ENCODE measurements at places on chromosomes 3 and 15.
A peak's percentile ranks its signal among the peaks of the same experiment; 100 is the strongest.

- no peak for DNase-seq
Measured at GRCh38 chr15:57150066-57150865, 226.0 kb upstream of the CGNL1 start.

GRCh38 chr15:90836296-90836871 lies 32.0 kb upstream of the FURIN start:
- DNase-seq = peak; percentile 48

DNA sequence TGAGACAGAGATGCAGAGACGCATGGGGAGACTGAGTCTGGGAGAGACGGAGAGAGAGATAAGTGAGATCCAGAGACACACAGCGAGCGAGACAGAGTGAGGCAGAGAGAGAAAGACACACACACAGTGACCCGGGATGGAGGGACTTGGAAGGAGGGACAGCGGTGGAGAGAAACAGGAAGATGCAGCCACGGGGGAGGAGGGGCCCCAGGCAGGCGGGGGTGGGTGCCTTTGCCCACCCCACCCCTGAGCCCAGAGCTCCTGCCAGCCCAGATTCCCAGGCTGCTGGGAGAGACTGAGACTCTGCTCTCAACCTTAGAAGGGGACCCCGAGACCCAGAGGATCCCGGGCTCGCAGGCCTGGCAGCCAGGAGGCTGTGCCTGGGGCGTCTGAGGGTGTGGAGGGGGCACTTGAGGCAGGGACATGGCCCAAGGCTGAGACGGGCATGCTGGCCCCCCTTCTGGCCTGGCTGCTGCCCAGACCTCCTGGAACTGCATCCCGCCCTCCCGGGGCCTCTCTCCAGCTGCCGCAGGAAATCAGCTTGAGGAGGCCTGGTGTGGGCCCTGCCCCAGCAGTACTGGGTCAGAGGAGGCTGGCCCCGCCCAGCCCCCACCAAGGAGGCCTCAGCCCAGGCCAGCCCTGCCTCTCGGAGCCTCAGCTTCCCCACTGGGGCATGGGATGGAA lies 18.1 kb downstream of the H1-8 start:
- peak; percentile 91 for DNase-seq

GRCh38 chr3:69562020-69562419 lies 176.1 kb upstream of the FRMD4B start:
- DNase-seq = no peak

DNA sequence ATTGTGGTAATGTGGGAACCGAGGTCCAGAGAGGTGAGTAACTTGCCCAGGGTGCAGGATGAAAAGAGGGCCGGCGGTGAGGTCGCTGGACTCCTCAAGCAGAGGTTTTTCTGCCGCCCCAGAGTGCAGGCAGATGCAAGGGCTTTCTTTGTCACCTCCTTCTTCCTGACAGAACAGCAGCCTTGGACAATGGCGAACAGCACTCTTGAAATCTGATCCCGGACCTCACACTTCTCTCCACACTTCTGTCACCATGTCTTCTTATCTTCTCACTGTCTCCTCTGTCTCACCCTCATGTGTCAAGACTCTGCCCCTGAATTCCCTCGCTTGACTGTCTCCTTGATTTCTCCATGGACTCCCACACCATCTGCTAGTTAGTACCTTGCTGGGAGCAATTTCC lies 15.4 kb upstream of the VPS8 start:
- no peak for DNase-seq

DNA sequence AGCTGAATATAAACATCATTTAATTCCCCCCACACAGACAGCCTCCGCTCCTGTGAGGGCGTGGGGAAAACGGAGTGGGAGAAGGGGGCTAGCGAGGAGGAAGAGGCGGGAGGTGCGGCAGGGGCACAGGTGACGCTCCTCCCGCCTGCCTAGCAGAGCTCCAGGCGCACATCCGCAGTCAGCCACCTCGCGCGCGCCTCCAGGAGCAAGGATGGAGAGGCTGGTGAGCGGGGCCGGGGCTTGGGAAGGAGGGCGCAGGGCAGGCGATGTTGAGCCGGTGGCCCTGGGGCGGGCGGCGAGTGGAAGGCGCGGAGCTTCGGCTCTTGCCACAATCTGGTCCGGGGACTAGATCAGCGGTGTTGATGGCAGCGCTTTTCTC lies at the start of gene CD200:
Gene CD200, plus strand, starts transcription at position 155 of the 379 bp plus-strand sequence. Its CDS starts 57 bp downstream, at position 212.
- DNase-seq = peak; percentile 17

DNA sequence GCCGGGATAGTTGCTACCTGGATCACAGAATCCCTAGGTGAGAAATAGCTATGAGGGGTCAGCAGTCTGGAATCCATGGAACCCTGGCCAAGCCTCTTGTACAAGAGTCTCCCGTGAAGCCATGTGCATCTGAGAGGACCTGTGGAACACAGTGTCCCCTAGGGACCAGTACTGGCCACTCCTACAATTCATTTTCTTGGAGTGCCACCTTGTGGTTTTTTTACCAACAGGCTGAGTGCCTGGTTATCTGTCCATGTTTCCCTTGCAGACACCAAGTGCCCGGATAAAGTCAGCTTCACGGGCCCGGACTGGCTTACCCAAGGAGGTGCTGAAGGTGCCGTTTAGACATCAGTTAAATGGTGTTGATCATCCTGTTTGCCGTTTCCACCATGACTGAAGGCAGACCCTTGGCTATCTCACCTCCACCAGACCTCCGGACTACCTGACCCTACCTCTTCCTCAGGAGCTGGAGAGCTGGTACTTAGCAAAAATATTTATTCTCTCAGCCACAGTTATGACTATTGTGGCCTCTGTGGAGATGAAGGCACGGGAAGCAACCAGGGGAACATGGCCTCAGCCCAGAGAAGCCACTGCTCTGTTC lies 93.9 kb downstream of the RBPMS2 start:
- DNase-seq = peak; percentile 58

DNA sequence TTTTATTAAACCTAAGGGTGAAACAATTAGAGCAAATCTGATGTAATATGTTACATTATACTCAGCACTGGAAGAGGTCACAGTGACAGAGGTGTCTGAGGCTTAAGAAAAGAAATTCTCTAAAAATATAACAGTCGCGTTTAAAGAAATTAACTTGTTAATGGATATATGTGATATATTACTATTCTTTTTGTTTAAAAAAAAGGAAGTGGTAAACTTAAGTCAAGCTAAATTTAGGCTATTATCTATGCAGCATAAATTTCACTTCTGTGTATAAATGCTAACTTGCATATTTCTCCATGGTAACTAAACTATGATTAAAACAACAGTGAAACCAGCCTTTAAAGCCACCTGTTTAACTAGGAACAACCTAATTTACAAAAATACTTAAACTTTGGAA lies 191.3 kb downstream of the FOXP1 start:
- no peak for DNase-seq

GRCh38 chr3:25747033-25747432 lies 36.2 kb downstream of the NGLY1 start:
- DNase-seq = no peak

GRCh38 chr3:62749657-62750056 lies 125.6 kb downstream of the CADPS start:
- DNase-seq = no peak

DNA sequence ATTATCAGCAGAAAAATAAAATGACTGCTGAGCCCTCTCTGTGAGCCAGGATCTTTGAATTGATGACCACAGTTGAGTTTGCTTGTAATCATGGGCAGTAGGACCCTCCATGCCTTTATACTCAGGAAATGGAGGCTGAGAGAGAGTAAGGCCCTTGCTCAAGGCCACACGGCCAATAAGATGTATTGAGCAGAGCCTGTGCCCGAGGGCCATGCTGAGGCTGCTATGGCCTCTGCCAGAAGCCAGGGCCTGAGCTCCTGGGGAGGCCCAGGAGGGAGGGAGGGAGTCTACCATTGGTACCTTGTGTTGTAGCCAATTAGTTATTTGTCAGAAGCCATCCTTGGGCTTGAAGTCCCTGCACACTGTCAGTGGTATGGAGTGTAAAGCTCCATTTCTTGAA lies 151.4 kb downstream of the DNAJB8 start:
- no peak for DNase-seq

DNA sequence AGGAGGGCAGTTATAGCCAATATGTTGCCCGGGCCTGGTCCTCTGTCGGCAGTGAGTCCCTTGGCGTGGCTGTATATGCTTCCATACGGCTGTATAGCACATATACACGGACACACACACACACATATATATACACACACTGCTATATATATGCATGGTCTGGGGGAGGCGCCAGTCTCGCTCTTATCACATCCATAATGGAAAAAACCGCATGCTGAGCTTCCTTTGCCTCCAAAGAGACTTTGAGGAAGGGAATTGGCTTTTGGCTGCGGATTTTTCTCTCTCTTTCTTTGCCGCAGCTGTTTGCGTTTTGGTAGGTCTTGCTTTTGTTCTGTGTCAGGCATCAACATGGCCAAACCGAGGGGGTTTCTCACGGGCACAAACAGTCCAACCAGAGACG lies 11.3 kb upstream of the TMEM115 start:
- DNase-seq = no peak

DNA sequence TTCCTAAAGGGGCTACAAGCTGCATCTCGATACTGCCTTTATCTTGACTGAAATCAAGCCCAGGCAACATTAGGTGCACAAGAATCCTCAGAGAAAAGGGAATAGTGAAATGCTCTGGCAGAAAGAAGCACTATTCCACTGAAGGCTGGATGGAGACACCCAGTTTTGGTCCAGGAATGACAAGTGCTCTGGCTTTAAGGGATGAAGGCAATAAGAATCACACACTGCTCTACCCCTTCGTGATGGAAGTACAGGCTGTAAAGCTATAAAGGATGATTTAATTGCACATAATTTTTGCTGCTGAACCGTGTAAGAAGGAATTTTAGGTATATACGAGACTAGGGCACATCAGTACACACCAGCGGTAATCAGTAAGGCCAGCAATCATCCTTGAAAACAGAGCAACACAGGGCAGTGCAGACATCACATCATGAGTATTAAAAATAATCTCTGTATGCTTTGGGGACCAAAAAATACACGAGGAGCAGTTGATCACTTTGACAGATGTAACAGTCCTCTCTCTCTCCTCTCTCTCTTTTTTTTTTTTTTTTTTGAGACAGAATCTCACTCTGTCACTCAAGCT lies 414.6 kb upstream of the TBL1XR1 start:
- no peak for DNase-seq

DNA sequence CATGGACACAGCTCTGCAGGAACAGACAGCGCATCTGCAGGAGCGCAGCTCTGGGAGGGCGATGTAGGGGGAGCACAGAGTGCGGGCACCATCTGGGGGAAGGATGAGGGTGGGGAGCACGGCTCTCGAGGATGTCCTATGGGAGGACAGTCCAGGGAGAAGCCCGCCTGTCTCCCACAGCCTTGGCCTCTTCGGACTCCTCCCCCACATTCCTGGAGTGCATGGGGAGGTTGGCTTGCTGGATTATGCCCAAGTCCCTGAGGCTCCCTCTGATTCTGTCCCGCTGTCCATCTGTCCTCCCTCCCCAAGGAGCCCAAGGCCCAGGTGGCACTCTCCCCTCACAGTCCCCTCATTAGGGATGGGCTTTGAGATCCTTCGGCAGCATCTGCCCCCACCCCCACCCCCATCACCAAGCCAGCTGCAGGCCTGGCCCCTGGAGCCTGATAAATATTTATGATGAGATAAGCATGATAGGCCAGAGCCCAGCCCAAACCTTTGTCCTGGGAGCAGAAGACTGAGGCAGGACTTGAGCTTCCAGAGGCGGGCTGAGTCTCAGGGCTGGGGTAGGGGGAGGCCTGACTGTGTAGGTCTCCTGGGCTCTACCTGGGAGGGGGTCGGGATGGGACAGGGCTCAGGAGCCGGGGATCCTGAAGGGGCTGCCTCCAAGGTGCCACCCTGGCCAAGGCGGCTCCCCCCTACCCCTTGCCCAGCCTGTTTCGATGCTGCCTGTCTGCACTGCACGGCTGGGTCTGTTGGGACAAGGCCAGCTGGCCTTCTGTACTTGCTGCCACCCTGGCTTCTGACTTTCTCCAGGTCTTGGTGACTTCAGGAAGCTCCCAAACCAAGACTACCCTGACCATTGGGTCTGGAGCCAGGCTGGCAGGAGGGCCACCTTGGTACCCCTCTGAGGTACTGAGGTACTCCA lies 28.6 kb upstream of the SEMA3F start:
- peak; percentile 63 for DNase-seq

DNA sequence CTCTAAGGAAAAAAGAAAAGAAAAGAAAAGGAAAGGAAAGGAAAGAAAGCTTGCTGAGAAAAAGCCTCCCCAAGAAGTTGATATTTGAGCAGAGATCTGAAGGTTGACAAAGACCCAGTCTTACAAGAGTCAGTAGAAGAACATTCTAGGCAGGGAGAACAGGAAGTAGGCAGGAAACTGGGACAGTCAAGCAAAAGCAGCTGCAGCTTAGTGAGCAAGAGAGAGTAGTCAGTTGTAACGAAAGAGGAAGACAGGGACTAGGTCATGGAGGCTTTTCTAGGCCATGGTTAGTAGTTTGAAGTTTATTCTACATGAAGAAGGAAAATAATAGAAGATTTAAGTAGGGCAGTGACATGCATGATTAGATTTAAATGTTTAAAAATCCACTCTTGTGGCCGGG lies 31.8 kb upstream of the KLHL6 start:
- no peak for DNase-seq

GRCh38 chr3:129576514-129577352 lies 29.7 kb downstream of the PLXND1 start:
- peak; percentile 28 for DNase-seq

- DNase-seq = no peak
Measured at GRCh38 chr3:10729439-10729838, 86.6 kb upstream of the SLC6A11 start.

GRCh38 chr3:66456711-66457173 lies 44.1 kb downstream of the LRIG1 start:
- DNase-seq = peak; percentile 26

- no peak for DNase-seq
Measured at GRCh38 chr3:77475507-77475906, 435.6 kb downstream of the ROBO2 start.

DNA sequence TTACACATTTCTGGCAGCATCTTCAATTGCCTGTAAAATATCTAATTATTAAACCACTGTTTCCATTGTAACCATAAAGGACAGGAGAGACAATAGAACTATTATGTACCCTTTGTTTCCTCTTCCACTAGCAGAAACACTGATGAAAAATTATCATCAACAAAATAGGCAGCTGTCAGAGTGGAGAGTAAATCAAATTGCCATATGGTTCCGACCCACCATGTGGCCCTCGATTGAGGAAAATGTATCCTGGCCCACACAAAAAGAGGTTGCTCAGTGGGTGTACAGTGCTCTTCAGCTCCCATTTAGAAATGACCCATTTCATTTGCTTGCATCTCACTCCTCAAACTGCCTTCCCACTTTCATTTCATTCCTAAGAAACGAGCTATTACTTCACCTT lies 570.6 kb upstream of the UBE2E2 start:
- DNase-seq = no peak

DNA sequence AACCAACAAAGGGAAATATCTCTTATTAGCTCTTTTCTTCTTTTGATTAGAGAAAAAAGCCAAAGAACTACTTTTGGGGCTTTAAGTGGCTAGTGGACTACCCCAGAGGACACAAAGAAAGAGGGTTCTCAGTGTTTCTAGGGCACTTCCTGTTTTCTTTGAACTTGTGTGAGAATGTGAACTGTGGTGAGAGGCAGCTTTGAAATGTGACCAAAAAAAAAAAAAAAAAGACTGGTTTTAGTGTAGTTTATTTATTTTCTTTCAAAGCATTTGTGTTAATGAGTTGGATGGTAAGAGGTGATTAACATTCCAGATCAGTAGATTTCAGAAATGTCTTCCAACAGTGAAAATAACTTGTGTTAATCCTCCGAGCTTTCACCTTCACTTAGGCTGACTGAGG lies 32.4 kb downstream of the SELENOT start:
- DNase-seq = no peak

GRCh38 chr3:63338351-63338750 lies 60.2 kb downstream of the SYNPR start:
- DNase-seq = no peak

- DNase-seq = no peak
Measured at GRCh38 chr3:127056281-127056680, 73.4 kb downstream of the PLXNA1 start.

- DNase-seq = peak; percentile 23
Measured at GRCh38 chr15:92034227-92034626, 180.7 kb downstream of the SLCO3A1 start.
